ENCODE measurements at places on chromosomes 2 and 18.

- no peak for DNase-seq
Measured at GRCh38 chr2:162221064-162221463, 22.2 kb downstream of the FAP start.

DNA sequence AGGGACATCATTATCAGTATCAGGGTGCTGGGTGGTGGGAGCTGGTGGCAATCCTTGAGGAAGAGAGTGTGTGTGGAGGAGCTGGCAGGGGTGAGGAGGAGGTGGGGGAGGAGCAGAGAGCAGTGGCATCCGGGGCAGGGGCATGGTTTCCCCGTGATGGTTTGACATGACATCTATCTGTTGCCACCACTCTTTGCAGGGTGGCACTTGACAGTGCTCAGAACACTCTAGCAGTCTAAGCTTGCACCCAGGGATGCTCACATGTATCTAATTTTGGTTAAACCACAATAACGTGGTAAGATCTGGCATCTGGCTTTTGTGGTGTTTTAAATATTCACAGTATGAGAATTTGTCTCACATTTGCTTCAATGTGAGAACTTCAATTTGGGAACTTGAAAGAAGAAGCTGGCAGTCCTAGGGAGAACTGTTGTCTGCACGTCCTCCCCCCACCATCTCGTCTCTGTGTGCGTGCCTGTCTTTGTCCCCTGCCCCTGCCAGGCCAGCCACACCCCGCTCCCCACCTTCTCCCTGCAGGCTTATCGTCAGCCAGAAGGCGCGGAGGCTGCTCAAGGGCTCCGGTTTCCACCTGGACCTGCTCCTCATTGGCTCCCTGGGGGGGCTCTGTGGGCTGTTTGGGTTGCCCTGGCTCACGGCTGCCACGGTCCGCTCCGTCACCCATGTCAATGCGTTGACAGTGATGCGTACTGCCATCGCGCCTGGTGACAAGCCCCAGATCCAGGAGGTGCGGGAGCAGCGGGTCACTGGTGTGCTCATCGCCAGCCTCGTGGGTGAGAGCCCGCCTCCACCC lies 11.7 kb downstream of the SLC4A3 start:
- peak; percentile 51 for DNase-seq

DNA sequence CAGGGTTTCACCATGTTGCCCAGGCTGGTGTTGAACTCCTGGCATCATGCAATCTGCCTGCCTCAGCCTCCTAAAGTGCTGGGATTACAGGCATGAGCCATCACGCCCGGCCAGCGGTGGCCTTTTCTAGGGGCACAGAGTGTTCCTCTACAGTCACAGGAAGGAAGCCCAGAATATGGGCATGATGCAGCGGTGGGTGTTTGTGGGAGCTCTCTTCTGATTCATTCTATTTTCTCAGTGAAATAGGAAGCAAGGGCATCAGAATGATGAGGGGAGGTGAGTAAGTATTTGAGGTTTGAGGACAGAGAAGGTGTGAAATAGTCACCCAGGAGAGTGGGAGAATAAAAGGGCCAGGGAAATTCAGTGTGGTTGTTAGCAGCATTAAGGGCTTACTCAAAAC lies 70.3 kb upstream of the PSME4 start:
- no peak for DNase-seq

GRCh38 chr18:77481541-77481940 lies 231.9 kb downstream of the GALR1 start:
- DNase-seq = no peak

DNA sequence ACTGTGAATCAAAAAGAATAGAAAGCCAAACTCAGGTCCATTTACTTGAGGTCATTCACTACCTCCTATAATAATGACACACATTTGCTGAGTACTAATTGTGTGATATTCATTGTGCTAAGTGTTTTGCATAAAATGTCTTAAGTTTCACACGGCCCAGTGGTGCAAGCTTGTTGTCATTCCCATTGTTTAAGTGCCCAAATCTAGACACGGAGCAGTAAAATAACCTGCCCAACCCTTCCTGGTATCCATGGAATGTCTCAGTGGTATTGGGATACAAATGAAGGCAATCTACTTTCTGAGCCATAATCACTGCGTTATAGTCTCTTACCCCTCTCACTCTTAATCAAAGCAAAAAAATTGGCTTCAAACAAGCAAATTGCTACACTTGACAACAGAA lies 233.3 kb downstream of the NCKAP5 start:
- no peak for DNase-seq

DNA sequence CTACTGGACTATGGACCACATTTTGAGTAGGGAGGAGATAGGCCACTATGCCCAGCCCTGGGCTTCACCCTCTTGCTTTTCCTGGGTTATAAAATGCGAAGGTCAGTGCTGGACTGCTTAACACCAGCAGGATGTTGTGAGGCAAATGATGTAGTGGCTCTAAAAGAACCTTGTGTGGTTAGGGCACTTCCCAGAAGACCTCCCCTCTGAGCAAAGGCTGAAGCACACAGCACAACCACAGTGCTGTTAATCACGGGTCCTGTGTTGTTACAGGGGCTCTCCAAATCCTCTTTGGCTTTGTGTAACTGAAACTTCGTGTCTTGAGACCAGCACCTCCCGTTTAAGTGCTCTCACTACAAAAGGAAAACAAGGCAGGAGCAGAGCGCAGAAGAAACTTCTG lies 166.9 kb downstream of the KLHL29 start:
- DNase-seq = no peak

DNA sequence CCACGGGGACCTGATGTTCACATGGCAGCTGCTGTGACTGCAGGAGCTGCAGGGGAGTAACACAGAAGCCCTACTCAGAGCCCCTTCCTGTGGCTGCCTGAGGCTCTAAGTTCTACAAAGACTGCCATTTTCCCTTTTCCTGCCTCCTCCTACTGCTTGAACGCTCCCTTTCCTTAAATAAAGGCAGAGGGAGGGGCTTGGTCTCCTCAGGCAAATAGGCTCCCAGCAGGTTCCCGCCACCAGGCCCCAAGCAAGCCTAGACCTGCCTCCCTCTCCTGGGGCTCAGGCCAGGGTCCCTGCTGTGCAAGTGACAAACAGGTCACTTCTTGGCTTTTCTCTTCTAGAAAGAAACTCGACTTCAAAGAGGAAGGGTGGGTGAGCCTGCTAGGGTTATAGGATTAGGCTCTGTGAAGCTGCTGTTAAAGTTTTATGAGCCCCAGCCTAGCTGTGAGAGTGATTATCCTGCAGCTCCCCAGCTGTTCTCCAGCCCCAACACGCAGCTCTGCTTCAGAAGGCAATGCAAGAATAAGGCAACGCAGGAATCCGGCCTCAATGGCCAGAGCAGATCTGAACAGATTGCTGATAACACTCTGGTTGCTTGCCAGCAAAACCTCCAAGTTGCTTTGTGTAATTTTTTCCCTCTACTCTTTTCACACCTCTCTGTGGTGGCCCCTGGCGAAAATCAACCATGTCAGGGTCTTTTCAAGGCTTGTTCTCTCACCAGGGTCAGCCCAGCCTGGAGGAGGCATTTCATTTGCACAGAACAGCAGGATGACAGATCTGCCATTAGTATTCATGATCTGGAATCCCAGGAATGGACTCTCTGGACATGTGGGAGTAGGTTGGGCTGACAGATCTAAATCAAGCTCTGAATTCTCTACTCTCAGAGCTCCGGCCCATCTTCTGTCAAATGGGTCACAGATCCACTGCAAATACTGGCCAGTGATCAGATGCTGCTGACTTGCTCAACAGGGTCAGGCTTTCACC lies 71.3 kb downstream of the MRO start:
- no peak for DNase-seq

DNA sequence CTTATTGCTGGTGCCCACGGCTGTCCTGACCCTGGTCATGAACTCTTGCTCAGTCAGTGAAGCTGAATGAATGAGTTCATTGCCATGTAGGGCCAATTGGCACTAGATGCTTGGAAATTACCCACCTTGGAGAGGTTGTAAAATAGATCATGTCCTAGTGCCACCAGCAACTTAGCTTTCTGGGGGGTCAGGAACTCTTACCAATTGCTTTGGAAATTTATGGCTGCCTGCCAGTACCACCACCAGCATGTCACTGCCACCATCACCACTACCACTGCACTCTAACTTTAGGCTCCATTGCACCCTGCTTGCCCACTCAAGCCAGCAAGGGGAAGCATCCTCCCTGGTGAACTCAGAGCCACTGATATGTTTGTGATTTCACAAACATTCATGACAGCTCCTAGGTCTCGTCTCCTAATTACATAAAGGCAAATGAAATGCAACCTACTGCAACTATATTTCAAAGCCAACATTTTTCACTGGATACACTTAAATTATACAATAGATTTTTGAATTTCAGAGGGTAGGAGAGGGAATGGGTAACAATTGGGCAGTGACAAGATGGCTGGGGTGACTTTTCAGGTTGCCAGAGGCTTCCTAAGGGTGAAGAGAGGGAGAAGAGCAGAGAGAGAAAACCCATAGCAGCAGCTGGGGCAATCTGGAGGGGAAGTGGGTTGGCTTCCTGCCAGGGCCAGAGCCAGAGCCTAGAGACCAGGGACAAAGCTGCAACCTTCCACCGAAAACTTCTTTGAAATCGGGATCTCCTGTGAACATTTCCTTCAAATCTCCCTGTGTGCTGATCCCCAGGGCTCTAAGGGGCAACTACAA lies 3.5 kb upstream of the EMILIN1 start:
- DNase-seq = no peak

- peak; percentile 78 for DNase-seq
Measured at GRCh38 chr2:191631754-191632153, 46.2 kb upstream of the NABP1 start.

GRCh38 chr2:37558623-37559022 lies 112.8 kb downstream of the CDC42EP3 start:
- DNase-seq = no peak

DNA sequence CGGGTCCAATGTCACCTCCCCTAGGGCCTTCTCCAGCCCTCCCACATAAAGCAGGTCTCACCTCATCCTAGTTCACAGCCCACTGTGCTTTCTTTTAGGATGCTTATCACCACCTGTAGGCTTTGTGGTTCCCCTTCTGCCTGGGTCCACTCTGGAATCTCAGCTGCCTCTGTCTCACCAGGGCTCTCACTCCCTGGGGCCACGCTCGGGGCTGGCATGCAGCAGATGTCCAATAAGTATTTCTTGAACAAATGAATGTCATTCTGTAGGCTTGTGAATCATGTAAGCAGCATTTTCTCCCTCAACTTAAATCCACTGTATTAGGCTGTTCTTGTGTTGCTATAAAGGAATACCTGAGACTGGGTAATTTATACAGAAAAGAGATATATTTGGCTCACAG lies 4.3 kb upstream of the SH3BP4 start:
- no peak for DNase-seq
